CD4-positive, alpha-beta T cell (primary cell): ENCODE measurements at places on chromosomes 7 and 10.

GRCh38 chr7:133563251-133563650 is 310.4 kb downstream of the EXOC4 start:
- DNase-seq = no peak

- no peak for DNase-seq
Measured at GRCh38 chr7:85883-86515, 106.4 kb upstream of the FAM20C start.

- DNase-seq = no peak
Measured at GRCh38 chr10:43206391-43207235, 60.3 kb downstream of the RASGEF1A start.

GRCh38 chr10:53025172-53025711 is 252.7 kb upstream of the MBL2 start:
- DNase-seq = no peak

DNA sequence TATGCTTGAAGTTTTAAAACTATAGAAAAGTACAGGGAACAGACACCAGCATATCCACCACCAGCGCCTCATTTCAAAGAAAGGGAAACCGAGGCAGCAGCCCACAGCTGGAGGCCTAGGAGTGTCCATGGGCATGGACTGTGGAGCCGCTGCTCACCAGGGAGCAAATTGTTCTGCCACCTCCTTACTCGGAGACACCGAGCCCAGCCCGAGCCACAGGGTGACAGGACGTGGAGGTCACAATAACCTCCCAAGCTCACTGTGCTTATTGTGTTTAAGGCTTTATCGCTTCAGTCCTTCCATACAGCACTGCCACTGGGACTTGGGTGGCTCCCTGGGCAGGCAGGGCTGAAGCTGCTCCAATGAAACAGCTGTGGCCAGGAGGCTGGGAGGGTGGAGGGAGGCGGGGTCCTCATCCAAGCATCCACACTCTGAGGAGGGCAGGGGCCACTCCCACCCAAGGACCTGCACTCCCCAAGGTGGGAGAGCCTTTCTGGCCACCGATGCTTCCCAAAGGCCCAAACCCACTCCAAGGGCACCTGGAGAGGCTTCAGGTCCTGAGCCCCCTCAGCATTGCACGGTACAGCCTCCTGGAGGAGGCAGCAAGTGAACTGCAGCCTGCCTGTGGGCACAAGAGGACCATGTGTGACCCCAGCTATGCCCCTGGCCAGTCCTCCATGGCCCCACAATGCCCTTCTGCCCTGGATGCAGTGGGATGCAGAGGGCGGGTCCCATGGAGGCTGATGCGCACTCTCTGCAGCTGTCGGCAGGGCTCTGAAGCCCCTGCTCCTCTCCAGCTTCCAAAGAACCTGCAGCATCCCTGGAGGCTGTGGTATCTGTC is 38.7 kb upstream of the RET start:
- DNase-seq = no peak

DNA sequence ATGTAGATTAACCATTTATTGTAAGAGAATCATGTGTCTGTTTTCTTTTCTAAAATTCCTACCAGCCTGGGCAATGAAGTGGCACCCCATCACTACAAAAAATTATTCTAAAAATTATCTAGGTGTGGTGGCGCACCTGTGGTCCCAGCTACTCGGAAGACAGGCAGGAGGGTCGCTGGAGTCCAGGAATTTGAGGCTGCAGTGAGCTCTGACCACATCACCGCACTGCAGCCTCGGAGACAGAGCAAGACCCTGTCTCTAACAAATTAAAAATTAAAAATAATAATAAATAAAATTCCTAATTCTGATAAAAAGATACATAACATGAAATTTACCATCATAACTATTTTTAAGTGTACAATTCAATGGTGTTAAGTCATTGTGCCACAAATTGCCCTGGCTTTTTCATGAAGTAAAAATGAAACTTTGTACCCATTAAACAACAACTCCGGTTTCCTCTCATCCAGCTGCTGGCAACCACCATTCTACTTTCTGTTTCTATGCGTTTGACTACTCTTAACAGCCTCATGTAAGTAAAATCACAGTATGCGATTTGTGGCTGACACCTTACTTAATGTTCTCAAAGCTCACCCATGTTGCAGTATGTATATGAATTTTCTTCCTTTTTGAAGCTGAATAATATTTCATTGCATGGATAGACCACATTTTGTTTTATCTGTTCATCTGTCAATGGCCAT is 20.6 kb upstream of the USP6NL start:
- DNase-seq = peak; percentile 8

- DNase-seq = no peak
Measured at GRCh38 chr10:128744092-128744491, 617.9 kb upstream of the MKI67 start.
